ENCODE measurements at places on chromosomes 16 and 17.
A peak's percentile ranks its signal among the peaks of the same experiment; 100 is the strongest.

- DNase-seq, result peak; percentile 52
Measured at GRCh38 chr17:77834170-77835115, 124.1 kb upstream of the TNRC6C start.

DNA sequence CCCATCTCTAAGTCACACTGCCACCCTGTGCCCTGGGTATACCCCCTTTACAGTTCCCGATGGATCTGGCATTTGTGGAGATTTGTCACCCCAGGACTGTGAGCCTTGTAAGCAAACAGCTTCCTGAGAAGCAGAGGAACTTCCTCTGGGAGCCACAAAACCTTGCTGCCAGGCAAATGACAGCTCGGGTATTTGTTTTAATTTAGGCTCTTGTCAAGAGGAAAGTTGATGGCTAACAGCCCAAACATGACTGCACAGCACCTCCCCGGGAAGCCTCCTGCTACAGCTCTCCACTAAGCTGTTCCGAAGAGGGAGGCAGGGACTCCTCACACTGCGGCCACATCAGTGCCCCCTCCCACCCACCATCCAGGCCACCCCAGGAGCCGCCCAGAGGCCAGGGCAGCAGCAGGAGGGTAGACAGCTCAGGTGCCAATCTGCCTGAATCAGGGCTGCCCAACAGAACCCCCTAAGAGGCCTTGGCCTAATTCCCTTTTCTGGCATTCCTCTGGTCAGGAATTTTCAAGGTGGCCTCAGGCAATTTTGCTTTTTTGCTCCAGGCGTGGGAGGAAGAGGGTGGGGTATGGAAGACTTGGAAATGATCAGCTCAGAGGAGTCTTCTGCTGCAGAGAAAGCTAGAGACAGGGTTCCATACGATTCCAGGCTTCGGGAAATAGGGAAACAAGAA lies 2.6 kb downstream of the ABR start:
- no peak for DNase-seq

GRCh38 chr17:2122641-2123302 lies 67.9 kb downstream of the HIC1 start:
- DNase-seq, result peak; percentile 45

DNA sequence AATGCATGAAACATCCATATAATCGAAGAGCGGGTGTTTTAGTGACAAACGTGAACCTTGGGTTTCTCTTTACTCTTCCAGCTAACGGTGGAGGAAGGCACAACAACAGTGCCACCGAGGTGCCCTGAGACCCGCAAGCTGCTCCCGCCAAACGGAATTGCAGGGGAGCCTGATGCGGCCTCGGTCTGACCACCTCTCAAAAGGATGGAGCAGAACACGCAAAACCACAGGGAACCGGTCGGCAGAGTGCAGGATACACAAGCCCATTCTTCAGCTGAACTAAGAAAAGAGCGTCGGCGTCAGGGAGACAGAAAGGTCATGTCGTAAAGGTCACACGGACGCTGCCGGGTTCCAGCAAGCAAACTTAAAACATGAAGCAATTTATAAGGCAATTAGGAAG lies 109.5 kb upstream of the ZNF750 start:
- DNase-seq, result no peak

DNA sequence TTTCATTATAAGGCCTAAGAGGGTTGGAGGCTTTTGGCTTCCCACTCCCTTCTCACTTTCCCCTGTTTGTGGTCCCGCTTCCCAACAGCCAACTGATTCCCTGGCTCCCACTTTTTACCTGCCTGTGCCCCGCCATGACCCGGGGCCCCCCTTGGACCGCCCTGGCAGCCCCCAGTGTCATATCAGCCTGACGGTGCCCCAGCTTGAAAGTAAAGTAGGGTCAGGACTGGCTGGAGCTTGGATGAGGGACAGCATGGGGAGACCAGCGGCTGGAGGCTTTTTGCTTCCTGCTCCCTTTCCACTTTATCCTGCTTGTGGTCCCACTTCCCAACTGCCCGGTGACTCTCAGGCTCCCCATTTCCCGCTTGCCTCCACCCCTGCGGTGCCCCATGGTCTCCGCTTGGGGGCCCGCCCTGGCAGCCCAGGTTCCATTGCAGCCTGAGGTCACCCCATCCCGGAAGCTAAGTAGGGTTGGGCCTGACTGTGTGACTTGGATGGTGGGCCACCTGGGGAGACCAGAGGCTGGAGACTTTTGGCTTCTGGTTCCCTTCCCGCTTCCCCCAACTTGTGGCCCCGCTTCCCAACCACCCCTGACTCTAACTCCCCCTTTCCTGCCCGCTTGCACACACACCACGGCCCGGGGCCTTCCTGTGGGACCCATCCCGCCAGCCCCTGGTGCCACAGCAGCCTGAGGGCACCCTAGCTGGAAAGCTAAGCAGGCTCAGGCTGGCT lies 2274.7 kb downstream of the TP53TG3F start:
- DNase-seq, result no peak

DNA sequence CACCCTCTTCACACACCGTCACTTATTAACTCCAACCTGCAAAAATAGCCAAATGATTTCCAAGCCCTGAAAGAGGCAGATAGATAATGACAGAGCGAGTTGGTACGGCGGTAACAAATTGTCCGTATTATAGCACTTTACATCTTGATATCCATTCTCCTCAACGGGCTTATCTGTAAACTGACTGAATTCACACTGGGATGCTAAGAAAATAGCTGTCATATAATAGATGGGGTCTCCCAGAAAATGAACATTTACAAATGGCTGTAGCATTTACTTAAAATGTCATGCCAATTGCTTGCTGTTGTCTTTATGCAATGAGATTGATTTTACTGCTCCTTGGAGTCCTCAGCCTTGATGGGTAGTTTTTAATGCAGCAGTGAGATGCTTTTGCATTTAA lies 225.8 kb upstream of the SDK2 start:
- no peak for DNase-seq

- no peak for DNase-seq
Measured at GRCh38 chr17:58306131-58306951, 22.3 kb downstream of the TSPOAP1 start.

- DNase-seq, result no peak
Measured at GRCh38 chr16:2856686-2857450, 1.1 kb downstream of the PRSS22 start.

- DNase-seq, result no peak
Measured at GRCh38 chr16:53258809-53259208, 175.5 kb upstream of the RBL2 start.

- no peak for DNase-seq
Measured at GRCh38 chr17:9932491-9932890, 27.4 kb upstream of the RCVRN start.

DNA sequence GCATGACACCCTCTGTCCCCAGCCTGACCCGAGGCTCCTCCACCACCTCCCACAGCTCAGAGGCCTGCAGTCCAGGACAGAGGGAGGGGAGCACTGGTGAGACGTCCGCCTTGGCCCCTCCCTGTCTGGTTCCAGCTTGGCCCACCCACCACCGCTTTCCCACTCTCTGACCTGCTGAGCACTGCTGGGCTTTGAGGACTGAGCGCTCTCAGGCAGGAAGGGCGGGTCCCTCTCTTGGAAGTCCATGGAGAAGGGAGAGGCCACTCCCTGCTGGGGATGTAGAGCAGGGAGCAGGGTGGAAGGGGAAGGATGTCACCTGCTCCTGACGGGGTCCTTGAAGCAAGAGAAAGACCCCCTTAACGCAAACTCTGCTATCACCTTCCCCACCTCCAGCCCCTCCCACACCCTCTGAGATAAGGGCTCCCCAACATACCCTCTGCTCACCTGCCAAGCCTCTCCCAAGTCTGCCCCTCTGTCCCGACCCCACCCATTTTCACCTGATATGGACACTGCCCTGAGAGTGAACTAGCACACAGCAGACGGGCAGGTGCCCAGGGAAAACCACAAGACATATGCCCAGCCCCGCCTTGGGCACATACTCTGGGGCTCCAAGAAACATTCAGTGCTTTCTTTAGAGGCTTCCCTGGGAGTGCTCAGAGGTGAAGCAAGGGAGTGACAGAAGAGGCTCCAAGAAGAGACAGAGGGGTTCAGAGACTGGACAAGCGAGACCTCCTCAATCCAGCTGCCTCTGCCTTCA lies 1.4 kb downstream of the OSBPL7 start:
- no peak for DNase-seq

DNA sequence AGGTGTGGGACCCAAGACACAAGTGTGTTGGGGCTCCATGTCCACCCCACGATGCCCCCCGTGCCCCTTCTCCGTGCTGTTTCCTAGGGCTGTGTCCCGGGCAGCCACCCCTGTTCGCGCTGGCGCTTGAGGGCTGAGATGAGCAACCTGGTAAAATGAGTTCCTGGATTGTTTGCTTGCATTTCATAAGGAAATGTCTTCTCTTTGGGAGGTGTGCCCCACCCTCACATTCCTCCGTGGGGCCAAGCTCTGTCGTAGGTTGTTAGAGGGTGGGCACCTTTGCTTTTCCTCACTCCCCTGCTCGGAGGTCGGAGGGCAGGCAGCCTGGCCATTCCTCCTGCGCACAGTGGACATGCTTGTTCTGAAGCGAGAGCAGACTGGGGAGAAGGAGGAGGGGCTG lies 171.3 kb upstream of the CHMP6 start:
- no peak for DNase-seq

DNA sequence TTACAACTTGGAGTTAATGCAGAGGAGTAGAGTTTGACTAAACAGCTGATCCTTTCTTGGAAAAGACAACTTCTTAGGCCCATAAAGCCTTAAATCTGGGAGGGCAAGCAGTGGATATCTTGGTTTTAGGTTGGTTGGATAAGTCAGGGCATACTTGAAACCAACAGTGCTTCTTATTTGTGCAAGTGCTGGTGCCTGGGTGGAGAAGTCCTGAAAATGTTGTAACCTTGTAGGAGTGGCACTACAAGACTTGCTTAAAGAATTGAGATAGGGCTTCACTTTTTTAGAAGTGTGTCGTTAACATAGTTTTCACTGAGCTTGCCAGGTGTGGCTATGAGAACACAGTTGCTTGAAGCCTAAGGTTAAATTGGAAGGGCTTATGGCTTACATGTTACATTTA lies 6.2 kb downstream of the MSI2 start:
- no peak for DNase-seq

DNA sequence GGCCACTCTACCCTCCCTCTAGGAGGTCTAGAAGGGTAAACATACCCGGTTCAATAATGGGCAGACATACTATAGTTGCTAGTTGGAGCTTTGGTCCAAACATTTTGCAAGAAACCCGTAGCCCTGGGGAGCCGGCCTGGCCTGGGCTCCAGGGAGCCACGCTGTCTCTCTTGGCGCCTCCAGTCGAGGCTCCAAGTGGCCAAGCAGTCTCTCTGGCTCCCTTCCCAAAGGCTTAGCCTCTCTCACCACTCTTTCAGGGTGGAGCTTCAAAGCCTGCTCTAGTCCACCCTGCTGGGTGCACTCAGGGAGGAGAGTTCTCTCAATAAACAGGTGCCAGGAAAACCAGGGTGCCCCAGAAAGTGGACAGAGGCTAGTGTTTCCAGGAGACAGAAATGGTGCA lies 32.2 kb downstream of the RCVRN start:
- DNase-seq, result no peak

DNA sequence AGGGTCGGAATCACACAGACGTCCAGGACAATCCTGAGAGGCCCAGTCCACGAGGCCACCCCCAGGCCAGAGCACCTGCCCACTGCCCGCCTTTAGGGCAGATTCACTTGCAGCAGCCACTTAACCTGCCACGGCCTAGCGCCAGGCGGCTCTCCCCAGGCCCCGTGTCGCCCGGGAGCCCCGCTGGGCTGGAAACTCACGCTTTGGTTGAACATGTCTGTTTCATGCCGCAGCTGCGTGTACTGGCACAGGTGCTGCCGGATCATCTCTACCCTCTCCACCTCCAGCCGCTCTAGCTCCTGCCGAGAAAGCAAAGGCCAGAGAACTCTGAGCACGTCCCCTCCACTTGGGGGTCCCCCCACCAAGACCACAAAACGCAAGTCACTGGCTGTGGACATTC lies 12.7 kb upstream of the RCVRN start:
- no peak for DNase-seq

- DNase-seq, result no peak
Measured at GRCh38 chr17:38697061-38697820, 7.8 kb upstream of the MLLT6 start.

DNA sequence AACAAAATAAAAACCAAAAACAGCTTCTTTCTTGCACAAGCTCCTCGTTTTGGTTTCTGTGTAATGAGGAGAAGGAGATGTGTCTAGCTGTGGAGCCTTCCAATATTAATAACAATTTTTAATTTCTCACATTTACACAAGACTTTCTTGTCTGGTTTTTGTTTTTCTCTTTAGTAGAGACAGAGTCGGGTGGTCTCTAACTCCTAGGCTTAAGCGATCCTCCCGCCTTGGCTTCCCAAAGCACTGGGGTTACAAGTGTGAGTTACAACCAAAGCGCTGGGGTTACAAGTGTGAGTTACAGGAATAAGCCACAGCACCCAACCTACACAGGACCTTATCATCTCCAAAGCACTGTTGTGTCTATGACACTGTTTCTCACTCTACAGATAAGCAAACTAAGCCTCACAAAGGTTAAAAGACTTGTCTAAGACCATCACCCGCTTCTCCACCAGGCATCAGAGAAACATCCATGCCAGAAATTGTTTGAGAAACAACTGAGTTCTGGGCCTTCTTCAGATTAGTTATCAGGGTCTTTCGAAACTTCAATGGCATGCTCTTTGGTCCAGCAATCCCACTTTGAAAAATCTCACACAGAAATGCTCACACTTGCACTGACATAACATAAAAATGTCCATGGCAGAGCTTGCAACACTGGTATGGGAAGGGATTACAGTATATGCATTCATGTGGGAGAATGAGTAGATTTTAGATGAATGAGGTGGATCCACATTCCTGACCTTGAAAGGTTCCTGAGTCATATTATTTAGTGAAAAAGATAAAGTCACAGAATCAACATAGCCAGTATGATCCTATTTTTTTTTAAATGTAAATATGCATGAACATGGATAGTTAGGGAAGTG lies 3.9 kb downstream of the ABAT start:
- DNase-seq, result no peak

- no peak for DNase-seq
Measured at GRCh38 chr16:1154887-1155331, 2.0 kb downstream of the CACNA1H start.

GRCh38 chr17:28319598-28319935 lies 567 bp downstream of the TMEM97 start:
- no peak for DNase-seq

DNA sequence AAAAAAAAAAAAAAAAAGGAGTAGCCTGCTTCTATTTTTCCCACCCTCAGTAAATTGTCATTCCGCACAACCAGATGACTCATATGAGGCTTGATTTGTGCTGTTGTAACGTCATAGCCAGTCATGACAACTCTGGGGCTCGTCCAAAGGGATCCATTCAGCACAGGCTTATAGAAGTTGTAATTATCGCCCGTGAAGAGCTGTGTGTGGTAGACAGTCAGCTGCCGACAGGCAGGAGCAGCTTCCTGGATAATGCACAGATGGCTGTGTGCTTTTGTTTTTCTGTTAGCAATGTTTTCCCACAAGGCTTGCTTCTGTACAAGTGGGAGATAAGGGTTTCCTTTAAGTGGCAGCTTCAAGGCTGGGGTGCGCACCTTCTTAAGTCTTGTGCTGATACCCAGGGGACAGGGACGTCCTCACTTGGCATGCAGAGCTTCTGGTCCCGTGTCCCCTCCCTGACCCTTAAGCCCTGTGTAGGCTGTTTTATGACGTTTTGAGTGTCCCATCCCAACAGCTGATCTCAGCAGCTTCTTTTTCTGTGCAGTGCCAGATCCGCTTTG lies 26.0 kb downstream of the SNX29 start:
- no peak for DNase-seq
